HFFc6 (cell line): ENCODE measurements at places on chromosomes 11 and 22. TPM values are rescaled to one million over a fixed set of nuclear protein-coding genes. Genes with fewer than 3 reads are reported as not detected.

The SCGB1C1 gene
- total RNA-seq: not detected in 3 replicates

The TSGA10IP gene
- total RNA-seq: 0.18 TPM in 1 of 3 replicates, not detected in the others

The TEX12 gene
- total RNA-seq: not detected in 3 replicates

The DEFB131B gene
- not detected in 3 replicates for total RNA-seq

The ANGPTL5 gene
- not detected in 3 replicates for total RNA-seq

The TRIM48 gene
- total RNA-seq: not detected in 3 replicates

GRCh38 chr11:12808519-12808918 lies 134.3 kb downstream of the TEAD1 start:
- peak overlapping the region; percentile 50 for H3K4me3 ChIP-seq
- H3K4me1 ChIP-seq: peaks cover 100% of the 10 kb centered on the region
- peak overlapping the region; percentile 82 for H3K27ac ChIP-seq
- peaks cover 7% of the 10 kb centered on the region for H3K27me3 ChIP-seq
- DNase-seq: peak; percentile 61

GRCh38 chr11:70066136-70066520 lies 12.0 kb upstream of the ANO1 start:
- no peaks in the 10 kb centered on the region for H3K36me3 ChIP-seq
- H3K27ac ChIP-seq: no peak overlapping the region
- H3K4me1 ChIP-seq: no peaks in the 10 kb centered on the region
- no peak overlapping the region for H3K4me3 ChIP-seq
- DNase-seq: no peak

DNA sequence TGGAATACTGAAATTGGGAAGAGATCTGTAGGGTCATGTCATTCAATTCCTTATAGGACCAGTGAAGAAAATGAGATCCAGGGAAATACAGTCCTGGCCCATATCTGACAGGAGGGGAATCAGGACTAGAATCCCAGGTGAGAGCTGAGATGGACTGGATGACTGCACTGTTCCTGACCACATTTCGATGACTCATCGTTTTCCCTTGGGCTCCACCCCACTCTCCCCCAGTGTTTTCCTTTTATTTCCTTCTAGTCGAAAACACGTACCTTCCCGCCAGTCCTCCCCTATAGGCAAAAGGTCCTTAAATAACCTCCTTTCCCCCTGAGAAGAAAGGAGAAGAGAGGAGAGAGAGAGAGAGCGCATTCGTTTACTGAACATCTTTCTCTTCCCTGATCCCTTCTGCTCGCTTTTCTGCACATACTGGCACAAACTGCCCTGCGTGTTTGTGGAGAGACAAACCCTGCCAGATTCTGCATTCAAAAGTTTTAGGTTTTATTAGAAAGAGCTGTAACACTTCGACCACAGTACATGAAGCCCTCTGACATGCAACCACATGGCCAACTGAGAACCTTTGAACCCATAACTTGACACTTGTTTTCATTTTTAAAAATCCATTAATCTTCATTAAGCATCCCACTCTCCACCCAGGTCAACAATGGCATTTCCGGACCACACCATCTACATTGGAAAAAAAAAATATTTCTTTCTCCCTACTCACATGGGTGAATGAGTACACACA lies 565.7 kb downstream of the METTL15 start:
- DNase-seq: peak; percentile 50
- H3K36me3 ChIP-seq: no peaks in the 10 kb centered on the region
- peak overlapping the region; percentile 77 for H3K4me3 ChIP-seq
- H3K4me1 ChIP-seq: peaks cover 63% of the 10 kb centered on the region
- H3K27ac ChIP-seq: peak overlapping the region; percentile 85

DNA sequence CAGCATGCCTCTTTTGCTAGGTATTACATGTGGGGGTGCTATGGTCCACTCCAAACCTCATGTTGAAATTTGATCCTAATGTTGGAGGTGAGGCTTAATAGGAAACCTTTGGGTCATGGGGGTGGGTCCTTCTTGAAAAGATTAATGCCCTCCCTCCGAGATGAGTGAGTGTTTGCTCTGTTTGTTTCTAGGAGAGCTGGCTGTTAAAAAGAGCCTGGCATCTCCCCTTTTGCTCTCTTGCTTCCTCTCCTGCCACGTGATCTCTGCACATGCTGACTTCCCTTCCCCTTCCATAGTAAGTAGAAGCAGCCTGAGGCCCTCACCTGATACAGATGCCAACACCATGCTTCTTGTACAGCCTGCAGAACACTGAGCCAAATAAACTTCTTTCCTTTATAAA lies 104.5 kb downstream of the FAT3 start:
- no peaks in the 10 kb centered on the region for H3K36me3 ChIP-seq
- H3K4me3 ChIP-seq: no peak overlapping the region
- no peak overlapping the region for H3K27ac ChIP-seq
- DNase-seq: no peak
- no peaks in the 10 kb centered on the region; the same call in 1 of the 2 replicates for H3K27me3 ChIP-seq

- peaks cover 57% of the 10 kb centered on the region for H3K4me1 ChIP-seq
- no peaks in the 10 kb centered on the region for H3K27me3 ChIP-seq
- peaks cover 21% of the 10 kb centered on the region for H3K36me3 ChIP-seq
Observed at GRCh38 chr11:105244160-105244825, 104.7 kb upstream of the CARD18 start.

GRCh38 chr22:38305471-38306448 lies 11.5 kb downstream of the CSNK1E start:
- peak overlapping the region; percentile 82 for H3K27ac ChIP-seq
- peaks cover 51% of the 10 kb centered on the region for H3K36me3 ChIP-seq
- DNase-seq: no peak
- H3K4me1 ChIP-seq: peaks cover 61% of the 10 kb centered on the region
